Natural killer cell treated with Interleukin-12 subunit alpha and Interleukin-12 subunit beta and Interleukin-15 and Interleukin-18, amount 100 ng/mL, for 72 hours (primary cell): ENCODE measurements at places on chromosomes 11 and 22.

- DNase-seq = no peak
These were observed 553.5 kb downstream of the TBC1D22A start for GRCh38 chr22:47315862-47316419.

DNA sequence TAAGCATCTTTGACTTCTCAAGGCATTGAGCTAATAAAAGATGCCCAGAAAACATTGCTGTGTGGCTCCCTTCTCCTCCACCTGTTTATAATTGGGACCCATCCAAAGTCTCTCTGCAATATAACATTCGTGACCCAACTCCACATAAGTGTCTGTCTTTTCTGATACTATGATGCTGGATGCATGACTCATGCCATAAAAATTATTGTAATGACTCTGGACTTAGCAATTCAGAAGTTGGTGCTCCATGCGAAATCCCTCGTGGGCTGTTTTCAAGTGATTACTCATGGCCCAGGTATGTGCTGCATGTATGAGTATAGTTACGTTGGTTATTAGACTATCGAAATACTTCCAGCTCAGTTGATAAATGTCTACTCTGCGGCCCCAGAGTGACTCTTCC is 11.7 kb downstream of the FJX1 start:
- no peak for DNase-seq

DNA sequence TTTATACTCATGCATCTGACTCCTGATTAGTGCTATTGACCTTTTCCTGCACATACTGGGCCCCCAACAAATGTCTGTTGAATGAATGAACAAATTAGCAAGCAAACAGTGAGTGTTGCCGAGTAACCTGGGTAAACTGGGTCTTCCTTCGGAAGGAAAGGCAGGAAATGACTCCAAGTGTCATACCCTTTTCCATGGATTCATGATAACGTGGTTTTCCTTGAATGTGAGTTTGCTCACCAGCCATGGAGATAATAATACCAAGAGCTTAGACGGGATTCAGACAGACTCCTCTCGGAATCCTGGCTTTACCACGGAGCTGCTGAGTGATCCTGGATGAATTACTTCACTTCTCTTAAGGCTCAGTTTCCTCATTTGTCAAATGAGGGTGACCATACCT is 16.7 kb downstream of the TECTA start:
- no peak for DNase-seq

DNA sequence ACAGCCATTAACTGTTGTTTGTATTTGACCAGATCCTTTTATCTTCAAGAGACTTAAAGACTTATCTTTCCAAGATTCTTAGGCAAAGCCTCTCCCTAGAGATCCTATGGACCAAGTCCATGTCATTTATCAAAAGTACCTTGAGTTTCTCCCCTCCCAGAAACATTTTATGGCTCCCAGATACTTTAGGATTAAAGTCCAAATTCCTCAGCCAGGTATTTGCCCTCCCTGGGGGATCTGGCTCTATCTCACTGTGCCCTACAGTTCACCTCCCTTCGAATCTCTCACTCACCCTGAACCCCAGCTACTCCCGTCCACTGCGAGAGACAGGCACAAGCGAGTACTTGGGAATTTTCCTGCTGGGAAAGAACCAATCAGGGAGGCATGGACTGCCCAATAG is 11.9 kb downstream of the MS4A8 start:
- no peak for DNase-seq

- no peak for DNase-seq
These were observed 334.9 kb downstream of the OPCML start for GRCh38 chr11:133197425-133197824.

- DNase-seq = no peak
These were observed 98.1 kb upstream of the BLID start for GRCh38 chr11:122214080-122214479.

GRCh38 chr11:67502328-67502979 is 2.7 kb downstream of the PITPNM1 start:
- DNase-seq = no peak

DNA sequence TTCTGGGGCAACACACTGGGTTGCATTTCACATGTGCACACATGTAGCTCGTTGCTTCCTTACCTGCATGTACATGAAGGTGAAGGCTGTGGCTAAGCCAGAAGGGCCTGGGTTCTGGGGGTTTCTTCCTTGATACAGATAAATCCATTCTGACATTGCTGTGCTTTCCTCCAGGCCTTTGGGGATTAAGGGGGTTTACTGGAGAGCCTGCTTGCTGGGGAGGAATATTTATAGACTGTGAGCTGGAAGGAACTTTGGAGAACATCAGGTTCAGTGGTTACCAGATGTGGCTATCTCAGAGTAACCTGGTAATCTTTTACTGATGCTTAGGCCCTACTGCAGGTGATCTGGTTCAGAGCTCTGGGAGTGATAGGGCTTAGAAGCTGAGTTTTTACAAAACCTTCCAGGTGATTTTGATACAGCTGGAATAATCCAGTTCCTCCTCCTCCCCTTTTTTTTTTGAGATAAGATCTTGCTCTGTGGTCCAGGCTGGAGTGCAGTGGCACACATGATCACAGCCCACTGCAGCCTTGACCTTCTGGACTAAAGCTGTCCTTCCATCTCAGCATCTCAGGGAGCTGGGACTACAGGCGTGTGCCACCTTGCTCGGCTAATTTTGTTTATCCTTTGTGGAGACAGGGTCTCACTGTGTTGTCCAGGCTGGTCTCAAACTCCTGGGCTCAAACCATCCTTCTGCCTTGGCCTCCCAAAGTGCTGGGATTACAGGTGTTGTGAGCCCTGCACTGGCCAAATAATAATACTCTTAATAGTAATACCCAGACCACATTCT is 19.9 kb downstream of the ACO2 start:
- no peak for DNase-seq

- no peak for DNase-seq
These were observed 547.1 kb downstream of the RAB38 start for GRCh38 chr11:87628026-87628580.

- no peak for DNase-seq
These were observed 65.7 kb upstream of the LMO1 start for GRCh38 chr11:8329336-8329735.

- DNase-seq = no peak
These were observed 29.3 kb downstream of the SERPINH1 start for GRCh38 chr11:75591371-75591770.

- DNase-seq = no peak
These were observed 90.4 kb downstream of the FBXO7 start for GRCh38 chr22:32565002-32565339.

- no peak for DNase-seq
These were observed 43.8 kb upstream of the LARGE1 start for GRCh38 chr22:33964121-33964520.

DNA sequence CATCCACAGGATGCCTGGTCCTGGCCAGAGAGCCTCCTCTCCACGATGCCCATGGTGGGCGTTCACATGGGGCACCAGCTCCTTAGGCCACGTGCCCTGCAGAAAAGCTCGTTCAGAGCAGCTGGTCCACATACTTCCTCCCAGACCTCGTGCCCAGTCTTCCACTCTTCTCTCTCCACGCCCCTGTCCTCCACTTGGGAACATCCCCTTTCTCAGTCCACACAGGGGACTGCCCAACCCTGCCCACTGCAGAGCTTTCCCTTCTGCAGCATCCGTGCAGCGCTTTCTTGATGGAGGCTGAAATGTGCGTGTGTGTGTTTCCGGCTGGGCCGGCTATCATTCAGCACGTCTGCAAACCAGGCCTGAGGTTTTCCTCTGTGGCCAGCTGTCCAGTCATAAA is 11.3 kb downstream of the TPCN2 start:
- no peak for DNase-seq

DNA sequence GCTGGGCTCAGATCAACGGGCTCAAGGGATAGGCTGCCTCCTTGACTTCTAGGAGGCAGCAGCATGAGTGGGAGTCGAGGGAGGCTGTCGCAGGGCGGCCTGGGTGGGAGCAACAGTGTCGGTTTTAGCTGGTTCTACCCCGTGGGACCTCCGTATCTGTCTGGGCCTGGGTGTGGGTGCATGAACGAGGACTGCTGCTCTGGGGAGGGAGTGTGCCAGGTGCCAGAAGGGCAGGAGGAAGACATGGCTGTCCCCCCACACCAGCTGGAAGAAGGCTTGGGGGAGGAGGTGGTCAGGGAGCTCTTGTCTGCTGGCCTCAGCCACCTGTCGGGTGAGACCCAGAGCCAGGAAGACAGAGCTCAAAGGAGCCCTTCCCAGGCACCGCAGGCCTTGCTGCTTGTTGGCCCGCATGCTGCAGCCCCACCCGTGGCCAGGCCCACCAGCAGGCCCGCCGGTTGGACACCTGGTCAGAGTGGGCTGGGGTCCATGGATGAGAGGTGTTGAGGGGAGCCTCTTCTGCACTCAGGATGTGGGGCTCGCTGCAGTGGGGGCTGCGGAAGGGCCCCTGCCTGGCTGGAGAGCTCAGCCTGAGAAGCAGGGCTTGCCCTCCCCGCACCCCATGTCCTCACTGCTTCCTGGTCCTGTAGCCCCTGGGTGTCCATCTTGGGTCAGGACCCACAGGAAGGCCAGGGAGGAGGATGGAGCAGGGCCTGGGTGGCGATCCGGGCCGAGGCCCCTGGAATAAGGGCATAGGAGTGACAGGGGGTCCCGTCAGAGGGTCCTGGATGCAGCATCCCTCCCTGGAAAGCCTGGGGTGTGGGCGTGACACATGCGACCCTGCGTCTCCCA is 3.4 kb downstream of the CEND1 start:
- DNase-seq = no peak

DNA sequence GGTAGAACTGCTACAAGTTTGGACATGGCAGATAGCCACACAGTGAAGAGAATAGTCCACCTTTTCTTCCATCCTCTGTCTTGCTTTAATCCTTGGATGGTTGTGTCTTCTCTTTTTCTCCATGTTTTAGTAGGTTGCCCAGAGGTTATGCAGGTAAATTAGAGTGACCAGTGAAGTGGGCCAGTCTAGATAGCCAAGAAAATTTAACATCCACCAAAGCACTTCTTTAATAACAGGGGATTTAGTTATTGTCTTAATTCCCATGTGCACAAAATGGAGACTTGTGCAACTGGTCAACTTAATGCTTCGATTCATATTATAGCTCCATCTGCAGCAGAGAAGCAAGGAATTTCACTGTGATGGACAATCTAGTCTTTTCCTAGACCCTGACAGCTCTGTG is 58.8 kb upstream of the RCN1 start:
- no peak for DNase-seq
